ENCODE measurements at places on chromosomes 3 and 15.

DNA sequence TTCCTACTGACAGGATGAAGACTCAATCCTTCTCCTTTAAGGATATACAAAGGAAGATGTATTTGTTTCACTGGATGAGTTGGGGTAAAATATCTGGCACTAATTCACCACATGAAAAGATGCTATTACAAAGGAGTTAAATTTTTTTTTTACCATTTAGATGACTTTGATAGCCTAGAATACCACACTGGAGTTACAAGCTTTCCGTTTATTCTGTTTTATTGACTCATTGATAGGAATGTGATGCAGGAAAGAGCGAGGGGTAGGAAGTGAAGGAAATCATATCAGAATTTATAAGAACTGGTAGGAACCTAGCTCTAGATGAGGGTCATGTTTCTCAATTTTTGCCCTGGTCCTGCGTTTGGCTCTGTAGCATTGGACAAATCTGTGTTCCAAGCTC lies 427.2 kb downstream of the GRM7 start:
- no peak for DNase-seq

GRCh38 chr3:40302784-40303183 lies 6.7 kb upstream of the EIF1B start:
- no peak for DNase-seq

DNA sequence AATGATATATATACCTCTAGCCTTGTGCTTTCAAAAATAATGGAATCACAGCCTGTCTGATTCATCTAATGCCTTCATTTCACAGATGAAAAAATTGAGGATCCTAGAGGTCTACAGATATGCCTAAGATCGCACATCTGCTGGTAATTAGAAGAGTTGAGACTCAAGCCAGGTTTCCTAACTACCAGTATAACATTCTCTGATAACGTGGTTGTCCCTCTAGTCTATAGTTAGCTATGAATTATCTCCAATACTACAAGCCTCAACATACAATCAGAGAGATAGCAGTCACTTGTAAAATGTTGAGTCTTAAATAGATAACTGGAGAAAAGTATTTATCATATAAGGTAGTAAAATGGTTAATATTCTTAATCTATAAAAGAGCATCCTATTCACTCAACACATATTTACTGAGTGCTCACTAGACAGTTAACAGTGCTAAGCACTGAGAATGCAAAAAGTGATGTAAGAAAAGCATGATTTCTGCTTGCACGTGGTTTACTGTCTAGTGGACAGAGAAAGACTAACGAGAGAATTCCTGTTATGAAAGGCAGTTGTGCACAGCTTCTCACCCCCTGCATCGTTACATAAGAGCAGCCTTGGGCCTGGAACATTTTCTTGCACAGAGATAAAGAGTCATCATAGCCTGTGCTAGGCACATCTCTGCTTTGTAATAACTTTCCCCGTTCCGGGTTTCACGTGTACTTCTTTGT lies 4.9 kb upstream of the ENTPD3 start:
- DNase-seq, result no peak

DNA sequence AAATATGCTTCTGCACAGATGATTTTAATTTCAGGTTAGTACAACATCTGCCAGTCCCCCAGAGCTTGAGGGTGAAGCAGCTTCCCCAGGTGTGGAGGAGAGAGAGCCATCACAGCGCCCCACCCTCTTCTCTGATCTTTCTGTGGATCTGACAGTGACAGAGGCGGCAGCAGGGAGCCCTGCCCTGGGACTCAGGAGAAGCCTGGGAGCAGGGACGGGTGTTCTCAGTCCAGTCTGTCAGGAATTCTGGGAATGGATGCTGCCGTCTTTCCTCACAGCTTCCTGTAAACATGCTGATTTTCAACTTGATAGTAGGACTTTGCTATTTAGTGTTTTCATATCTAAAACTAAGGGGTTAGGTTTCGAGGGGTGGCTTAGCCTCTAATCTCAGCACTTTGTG lies 11.4 kb upstream of the RAB8B start:
- DNase-seq, result no peak

- no peak for DNase-seq
These were observed 25.6 kb upstream of the ALDH1L1 start for GRCh38 chr3:126205717-126206655.

All from CD8-positive, alpha-beta T cell (primary cell).